ENCODE measurements at places on chromosomes 1 and 21.

DNA sequence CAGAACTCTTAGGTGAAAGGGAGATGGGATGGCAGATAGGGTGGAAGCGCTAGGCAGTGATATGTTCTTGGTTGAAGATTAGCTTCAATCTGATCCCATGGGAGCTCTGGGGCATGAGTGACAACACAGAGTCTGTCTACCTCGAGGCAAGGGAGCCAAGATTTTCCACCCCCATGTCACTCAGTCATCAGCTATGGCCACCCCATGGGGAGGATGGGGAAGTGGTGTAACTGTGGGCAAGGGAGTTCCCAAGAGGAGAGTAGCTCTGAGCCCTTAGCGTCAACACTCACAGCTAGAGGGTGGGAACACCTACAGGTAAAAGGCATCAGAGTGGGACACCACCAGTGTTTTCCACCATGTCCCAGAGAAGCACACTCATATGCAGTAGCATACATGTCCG is 30.3 kb upstream of the C1QA start:
- no peak for DNase-seq

- DNase-seq, result no peak
Observed at GRCh38 chr1:156388174-156389137, 19.4 kb downstream of the RHBG start.

DNA sequence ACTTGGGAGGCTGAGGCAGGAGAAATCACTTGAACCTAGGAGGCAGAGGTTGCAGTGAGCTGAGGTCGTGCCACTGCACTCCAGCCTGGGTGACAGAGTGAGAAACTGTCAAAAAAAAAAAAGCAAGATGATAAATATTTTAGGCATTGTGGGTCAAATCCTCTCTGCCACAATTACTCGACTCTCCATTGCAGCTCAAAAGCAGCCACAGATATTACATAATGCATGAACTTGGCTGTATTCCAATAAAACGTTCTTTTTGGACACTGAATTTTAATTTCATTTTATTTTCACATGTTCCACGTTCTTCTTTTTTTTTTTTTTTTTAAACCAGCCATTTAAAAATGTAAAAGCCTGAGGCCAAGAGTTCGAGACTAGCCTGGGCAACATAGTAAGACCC is 69.4 kb downstream of the TCP10L start:
- DNase-seq, result no peak

GRCh38 chr21:45436351-45437065 is 31.5 kb downstream of the COL18A1 start:
- DNase-seq, result no peak

- no peak for DNase-seq
Observed at GRCh38 chr1:92713939-92714338, 71.0 kb downstream of the EVI5 start.

DNA sequence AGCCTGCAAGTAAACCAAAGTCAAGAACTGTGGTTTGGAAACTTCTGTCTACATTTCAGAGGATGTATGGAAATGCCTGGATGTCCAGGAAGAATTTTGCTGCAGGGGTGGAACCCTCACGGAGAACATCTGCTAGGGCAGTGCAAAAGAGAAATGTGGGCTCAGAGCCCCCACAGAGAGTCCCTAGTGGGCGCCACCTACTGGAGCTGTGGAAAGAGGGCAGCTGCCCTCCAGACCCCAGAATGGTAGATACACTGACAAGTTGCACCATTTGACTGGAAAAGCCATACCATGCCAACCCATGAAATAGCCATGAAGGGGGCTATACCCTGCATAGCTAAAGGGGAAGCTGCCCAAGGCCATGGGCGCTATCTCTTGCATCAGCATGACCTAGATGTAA is 1672.4 kb downstream of the KCNT2 start:
- no peak for DNase-seq

- no peak for DNase-seq
Observed at GRCh38 chr1:176445402-176445801, 17.6 kb upstream of the PAPPA2 start.

DNA sequence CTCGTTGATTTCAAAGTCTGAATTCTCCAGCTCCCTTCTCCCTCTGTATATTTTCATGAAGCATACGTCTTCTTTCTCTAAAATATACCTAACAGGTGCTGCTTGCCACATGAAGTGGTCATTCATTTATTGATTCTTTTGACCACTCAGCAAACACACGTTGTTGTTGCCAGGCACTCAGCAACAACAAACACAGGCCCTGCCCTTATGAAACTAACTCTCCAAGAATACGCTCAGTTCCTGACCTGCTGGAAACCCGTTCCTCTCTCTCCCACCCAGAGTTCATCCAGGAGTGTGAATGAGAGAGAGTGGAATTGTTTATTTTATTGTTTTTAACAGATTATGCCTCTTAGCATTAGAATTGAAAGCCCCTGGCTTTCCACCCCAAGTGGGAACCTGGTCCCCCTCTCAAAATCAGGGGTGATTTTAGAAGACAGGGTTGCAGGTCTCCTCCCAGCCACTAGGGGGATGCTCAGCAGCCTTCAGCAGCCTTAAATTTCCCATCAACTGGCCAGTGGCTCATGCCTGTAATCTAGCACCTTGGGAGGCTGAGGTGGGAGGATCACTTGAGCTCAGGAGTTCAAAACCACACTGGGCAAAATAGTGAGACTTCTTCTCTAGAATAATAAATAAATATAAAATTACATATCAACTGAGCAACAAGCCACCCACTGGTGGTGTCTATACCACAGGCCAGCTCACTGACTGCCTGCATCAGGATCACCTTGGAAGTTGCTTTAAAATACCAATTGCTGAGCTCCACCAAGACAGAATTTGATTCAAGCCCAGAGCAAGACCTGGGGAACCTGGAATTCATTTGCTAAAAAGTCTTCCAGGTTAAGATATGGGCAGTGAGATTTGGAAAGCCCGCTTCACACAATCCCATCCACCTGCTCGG is 181.0 kb upstream of the KLHDC7A start:
- no peak for DNase-seq
